ENCODE measurements at places on chromosomes 2 and 18.

- no peak for DNase-seq
Measured at GRCh38 chr2:17615728-17616351, 75.3 kb downstream of the VSNL1 start.

- DNase-seq: no peak
Measured at GRCh38 chr2:15839426-15840124, 100.8 kb upstream of the MYCN start.

DNA sequence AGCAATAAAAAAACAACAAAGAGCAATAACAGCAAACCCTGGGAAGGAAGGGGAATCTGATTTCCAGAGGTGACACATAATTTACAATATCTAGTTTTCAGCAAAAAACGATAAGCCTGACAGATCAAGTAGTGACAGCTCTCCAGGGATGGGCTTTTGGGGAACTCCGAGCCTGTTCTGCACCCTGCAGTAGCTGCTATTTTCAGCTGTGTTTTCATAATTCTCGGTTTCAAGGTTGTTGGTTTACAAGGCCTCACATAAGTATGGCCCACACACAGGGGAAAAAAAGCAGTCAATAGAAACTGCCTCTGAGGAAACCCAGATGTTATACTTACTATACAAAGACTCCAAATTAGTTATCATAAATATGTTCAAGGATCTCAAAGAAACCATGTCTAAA is 67.7 kb upstream of the CTLA4 start:
- DNase-seq: no peak

DNA sequence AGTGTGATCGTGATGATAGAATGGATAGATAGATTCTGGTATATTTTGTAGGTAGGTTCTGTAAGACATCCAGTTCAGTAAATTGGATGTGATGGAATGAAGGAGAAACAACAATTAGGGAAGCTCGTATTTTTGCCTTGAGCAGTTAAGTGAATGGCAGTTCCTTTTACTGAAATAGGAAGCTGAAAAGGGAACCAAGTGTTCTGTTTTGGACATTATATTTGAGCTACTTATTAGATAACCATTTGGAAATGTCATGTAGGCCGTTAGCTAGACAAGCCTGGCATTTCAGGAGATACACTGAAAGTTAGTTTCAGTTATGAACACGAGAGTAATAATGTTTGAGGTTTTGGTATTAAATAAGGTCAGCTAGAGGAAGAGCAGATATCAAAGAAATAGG is 41.5 kb downstream of the MARCHF7 start:
- no peak for DNase-seq

DNA sequence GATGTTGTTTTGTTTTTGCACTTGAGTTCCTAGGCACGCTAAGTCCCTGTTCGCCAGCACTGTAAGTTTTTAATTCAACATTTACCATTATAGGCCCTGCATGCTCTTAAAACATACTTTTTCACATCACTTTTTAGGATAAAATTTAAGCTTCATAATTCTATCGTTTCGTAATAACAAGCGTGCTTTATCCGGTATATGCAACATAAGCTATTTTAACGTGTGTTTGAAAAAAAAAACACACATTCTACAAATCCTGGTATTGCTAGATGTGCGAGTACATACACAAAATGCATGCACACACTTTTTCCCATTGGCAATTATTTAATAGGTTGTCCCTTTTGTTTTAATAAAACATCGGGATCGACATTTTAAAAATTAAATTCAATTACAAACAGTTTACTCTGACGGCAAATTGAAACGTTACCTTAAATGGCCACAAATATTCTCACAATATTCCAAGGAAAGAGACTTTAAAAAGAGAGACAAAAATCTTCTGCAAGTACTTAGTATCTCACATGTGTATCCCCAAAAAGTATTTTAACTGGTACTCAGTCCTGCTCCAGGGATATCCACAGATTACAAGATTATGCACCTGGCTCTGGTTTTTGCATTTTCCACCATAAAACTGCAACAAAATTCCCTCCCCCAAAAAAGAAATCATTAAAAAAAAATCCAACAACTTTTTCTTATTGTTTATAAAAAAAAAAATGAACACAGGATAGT is 1.0 kb upstream of the TCF4 start:
- DNase-seq: no peak

GRCh38 chr18:12318857-12319256 is 10.8 kb downstream of the TUBB6 start:
- no peak for DNase-seq

DNA sequence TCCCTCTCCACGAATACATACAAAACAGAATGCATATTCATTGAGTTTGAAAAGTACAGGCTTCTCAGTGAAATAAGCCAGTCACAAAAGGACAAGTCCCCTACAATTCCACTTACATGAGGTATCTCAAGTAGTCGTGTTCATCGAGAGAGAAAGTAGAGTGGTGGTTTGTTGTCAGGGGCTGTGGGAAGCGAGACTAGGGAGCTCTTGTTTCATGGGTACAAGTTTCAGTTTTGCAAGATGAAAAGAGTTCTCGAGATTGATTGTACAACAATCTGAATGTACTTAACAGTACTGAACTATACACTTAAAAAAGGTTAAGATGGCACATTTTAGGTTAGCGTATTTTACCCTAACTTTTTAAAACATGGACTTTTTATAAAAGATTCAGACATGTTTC is 71.5 kb upstream of the TTC39C start:
- DNase-seq: no peak

DNA sequence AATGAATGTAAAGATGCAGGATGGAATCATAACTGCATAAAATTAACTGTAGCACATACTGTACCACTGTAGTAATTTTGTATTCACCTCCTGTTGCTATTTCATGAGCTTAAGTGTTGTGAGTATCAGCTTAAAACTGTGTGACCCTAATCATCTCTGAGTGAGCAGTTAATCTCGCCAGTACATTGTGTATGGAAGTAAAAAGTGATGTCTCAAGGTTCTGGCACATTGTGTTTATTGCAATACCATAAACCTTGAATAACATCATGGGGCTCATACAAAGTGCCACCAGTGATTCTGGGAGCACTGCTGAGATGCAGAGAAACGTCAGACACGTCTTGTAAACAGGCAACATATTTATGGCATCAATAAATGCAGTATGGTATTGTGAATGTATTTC is 124.5 kb downstream of the PMAIP1 start:
- DNase-seq: no peak

DNA sequence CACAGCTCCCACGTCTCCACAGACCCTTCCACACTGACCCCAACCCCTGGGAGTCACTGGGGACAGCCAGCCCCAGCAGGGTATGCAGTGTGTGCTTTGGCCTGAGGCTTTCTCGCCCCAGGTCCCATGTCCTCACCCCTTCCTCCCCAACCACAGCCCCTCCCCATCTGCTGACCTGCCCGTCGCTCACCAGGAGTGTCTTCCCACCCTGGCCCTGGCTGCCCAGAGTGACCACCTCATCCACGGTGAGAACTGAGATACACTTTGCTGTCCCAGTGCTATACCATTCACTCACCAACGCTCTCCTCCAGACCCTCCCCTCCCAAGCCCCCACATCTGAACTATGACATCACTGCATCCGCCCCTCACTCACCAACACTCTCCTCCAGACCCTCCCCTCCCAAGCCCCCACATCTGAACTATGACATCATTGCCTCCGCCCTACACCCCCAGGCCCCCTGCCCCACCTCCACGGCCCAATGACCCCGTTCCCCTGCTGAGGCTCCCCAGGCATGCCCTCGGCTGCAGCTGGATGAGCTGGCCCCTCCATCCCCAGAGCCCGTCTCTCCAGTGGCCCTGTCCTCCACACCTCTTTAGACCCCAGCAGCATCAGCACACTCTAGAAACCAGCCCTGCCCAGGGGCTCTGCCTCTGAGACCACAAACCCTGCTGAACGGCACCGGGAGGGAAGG is 55.2 kb downstream of the ANKMY1 start:
- no peak for DNase-seq

GRCh38 chr18:76484749-76485387 is 10.2 kb downstream of the ZNF516 start:
- peak; percentile 96 for DNase-seq

DNA sequence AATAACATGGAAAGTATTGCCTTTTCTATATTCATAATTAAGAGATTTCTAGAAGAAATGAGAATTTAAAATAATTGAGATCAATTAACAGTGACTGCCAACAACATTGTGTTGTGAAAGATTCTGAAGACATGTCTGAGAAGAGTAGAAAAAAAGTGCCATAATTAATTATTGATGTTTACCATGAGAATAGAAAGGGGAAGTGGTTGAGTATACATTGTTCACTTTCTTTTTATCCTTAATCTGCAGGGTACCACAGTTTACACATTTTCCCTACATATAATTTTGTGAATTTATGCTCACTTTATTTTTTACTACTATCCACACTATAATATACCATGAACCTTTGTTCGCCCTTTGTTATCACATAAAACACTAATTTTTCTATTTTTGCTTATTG is 47.1 kb upstream of the UBE2E3 start:
- no peak for DNase-seq

DNA sequence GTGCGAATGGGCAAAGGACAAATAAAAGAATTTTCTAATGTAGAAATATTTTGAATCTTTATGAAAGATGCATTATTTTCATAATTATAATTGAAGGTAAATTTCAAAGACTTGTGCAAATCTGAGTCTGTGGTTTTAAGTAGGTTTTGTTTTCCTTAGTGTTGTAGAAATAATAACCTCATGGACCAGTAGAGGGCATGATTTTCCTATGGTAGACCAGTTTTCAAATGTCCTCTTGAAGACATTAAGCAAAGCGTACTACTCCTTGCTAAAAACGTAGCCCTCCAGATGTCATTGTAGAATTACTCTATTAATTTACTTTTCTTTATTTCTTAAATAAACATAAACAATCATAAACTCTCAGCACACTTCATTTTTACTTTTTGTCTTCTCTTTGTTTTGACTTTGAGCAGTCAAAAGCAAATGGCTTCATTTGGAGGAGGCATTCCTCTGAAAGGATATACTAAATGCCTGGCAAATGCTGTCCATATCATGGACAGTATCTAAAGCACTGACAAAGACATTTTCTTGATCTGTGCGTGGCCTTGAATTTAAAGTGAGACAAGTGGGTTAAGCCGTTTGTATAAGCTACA is 85.8 kb upstream of the FAM237A start:
- DNase-seq: no peak

DNA sequence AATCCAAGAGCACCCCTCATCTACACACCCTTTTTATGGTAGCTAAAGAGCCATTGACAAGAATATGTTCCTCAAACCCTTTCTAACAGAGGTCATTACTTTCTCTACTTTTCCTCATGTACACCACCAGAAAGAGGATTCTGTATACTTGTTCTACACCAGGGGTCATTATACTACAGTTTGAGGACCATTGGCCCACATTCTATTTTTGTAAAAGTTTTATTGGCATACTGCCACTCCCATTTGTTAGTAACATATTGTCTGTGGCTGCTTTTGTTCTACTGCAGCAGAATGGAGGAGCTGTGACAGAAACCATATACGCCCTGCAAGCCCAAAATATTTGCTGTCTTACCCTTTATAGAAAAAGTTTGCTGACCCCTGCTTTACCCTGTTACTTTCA is 14.3 kb downstream of the HTR2B start:
- no peak for DNase-seq

DNA sequence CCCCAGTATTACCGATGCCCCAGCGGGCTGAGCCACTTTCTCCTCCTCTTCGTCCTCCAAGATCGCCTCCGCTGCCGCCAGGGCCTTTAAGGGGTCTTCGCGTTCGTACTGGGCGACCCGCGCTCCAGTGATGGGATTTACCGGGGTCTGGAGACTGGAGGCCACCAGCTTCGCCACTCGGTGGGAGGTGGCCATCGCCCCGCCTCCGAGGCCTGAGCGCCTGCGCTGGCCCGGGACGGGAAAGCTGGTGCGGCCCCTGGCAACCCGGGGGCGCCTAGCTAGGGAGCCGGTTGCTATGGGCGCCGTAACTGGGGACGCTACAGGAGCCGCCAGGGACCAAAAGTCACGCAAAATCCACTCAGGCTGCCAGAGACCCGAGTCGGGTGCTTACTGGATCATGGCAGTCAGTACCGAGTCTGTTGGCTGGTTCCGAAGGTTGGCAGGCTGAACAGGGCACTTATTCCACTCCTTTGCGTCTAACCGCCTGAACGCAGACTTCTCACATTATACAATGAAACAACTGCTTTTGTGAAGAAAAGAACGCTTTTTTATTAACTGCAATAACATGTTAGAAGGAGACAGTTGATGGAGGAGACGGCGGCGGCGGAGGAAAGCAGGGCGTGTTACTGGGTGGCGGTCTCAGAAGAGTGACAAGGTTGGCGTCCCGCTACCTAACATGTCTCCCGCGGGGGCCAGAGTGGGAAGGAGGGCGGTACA is at the start of gene FAM161A:
Gene FAM161A (minus strand): TSS at position 214 of the 717 bp plus-strand sequence. CDS start 19 bp downstream, at position 195.
- peak; percentile 29 for DNase-seq

- DNase-seq: no peak
Measured at GRCh38 chr2:107936433-107937359, 49.6 kb upstream of the SLC5A7 start.

- DNase-seq: no peak
Measured at GRCh38 chr2:211435331-211435730, 878.9 kb downstream of the CPS1 start.

- no peak for DNase-seq
Measured at GRCh38 chr2:9206991-9207640, 504 bp downstream of the ASAP2 start.

GRCh38 chr2:217987391-217987790 is 15.4 kb downstream of the TNS1 start:
- DNase-seq: no peak

DNA sequence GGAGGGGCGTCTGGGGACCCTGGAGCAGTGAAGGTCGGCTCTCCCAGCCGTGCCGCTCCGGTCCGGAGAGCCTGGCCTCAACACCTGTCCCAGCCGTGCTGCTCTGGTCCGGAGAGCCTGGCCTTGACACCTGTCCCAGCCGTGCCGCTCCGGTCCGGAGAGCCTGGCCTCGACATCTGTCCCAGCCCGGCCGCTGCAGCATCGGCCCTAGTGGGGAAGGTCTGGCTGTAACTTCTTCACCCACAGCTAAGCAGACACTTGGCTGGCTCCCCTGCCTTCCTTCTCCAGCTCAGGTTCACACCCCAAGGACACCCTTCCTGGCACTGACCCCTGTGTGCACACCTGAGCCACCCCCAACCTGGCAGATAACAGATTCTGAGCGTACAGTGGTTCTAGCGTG is 4.6 kb downstream of the KCNG2 start:
- no peak for DNase-seq

DNA sequence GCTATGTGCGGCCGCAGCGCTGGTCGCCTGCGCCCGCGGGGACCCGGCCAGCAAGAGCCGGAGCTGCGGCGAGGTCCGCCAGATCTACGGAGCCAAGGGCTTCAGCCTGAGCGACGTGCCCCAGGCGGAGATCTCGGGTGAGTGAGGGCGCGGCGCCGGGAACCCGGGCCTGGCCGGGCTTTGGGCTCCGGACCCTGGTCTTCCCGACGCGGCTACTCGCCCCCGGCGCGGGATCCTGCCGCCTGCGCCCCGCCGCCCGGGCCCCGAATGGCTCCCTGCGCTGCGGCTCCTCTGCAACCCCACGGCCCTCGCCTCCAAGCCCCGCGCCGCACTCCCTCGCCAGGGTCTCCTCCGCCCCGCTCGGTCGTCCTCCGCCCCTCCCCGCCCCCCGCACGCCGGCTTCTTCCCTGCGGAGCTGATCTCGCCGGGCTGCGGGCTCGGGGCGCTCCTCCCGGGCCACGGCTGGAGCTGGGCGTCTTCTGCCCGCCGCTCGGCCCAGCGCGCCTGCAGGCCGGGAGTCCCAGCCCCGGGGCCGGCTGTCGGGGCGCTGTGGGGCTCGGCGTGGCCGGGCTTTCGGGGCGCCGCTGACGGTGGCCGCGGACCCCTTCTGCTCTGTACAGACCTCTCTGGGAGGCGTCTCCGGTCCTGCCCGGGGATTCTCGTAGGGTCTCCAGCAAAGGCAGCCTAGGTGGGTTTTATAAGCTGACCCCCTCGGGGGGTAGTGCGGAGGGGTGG is 652 bp downstream of the GPC1 start:
- no peak for DNase-seq

- DNase-seq: no peak
Measured at GRCh38 chr2:35784777-35785176, 570.8 kb upstream of the CRIM1 start.

All from D721Med (cell line).